RPMI8226 (cell line): ENCODE measurements at places on chromosomes 3 and 15.

GRCh38 chr3:58371754-58372153, 39.1 kb downstream of the PXK start:
- no peak for DNase-seq

DNA sequence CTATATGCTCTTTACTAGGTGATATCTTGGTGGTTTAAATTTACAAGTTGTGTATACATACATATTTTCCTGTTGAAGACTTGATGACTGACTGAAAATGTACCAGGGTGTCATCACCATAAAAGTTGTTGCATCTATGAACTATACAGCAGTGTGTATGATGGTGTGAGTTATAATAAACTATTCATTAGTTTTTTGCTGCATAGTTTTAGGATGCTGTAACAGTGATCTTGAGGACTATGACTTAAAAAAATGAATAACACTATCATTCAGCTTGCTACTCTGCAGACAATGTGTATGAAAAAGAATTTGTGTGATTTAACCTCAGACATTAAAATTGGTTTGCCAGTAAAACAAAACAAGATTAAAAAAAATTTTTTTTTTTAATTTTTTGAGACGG, 49.0 kb downstream of the UBE2E2 start:
- DNase-seq = no peak

GRCh38 chr3:189455641-189456417, 175.4 kb upstream of the TP63 start:
- no peak for DNase-seq

- no peak for DNase-seq
These were observed 28.5 kb upstream of the EIF4A2 start for GRCh38 chr3:186754871-186755270.

DNA sequence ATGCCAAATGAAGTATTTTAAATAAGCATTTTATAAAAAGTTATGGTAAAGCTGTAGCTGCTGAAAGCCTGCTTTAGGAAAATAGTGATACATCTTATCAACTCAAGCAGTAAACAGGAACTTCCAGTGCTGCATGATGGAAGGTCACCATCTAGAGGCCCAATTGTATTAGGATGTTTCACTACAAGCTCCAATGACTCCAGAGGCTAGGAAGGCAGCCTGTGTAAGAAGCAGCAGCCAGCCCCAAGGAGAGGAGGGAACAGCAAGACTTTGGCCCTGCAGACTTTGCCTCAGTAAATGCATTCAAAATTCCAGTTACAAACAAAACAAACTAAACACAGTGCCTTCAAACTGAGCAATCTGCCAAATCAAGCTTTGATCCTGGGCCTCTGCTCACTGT, 32.1 kb downstream of the ILDR1 start:
- no peak for DNase-seq

- DNase-seq = peak; percentile 15
These were observed 2.9 kb downstream of the XPC start for GRCh38 chr3:14175383-14176037.

DNA sequence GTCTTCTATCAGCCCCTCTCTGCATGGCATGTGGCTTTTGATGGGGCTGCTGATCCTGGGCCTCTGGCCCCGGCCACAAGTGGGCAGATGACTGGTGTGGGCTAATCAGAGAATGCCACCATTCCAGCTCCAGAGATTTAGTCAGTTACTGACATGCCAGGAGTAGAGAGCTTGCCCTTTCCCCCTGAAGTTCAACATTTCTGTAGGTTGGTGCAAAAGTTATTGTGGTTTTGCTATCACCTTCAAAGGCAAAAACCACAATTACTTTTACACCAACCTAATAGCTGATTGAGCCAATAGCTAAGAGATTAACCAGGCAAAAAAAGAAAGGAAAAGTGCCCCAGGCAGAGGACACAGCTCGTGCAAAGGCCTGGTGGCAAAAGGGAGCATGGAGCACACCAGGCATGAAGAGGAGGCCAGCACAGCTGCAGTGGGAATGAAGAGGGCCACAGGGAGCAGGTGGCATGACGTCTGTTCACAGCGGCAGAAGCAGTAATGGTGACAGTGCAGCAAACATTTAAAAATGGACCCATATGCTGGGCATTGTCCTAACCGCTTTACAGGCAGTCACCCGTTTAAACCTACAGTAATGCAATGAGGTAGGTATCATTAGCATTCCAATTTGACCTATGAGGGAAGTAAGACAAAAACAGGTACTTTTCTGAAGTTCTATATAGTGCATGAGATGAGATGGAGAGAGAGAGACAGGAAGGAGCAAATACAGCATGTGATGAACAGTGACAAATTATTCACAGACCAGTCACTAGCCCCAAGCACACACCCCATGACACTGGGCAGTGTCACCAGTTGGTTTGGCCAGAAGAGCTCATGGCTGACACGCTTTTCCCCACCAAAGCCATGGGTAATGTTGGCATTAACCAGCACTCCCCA, 373.0 kb upstream of the PROK2 start:
- DNase-seq = no peak
